ENCODE measurements at places on chromosomes 5 and 9.

GRCh38 chr9:124285903-124286291 lies 28.1 kb downstream of the NEK6 start:
- DNase-seq = peak; percentile 95

GRCh38 chr5:12883395-12883794 lies 979.1 kb upstream of the CTNND2 start:
- no peak for DNase-seq

GRCh38 chr5:7426284-7426683 lies 30.3 kb downstream of the ADCY2 start:
- DNase-seq = no peak

GRCh38 chr5:129244478-129244877 lies 149.9 kb downstream of the ISOC1 start:
- DNase-seq = peak; percentile 90

DNA sequence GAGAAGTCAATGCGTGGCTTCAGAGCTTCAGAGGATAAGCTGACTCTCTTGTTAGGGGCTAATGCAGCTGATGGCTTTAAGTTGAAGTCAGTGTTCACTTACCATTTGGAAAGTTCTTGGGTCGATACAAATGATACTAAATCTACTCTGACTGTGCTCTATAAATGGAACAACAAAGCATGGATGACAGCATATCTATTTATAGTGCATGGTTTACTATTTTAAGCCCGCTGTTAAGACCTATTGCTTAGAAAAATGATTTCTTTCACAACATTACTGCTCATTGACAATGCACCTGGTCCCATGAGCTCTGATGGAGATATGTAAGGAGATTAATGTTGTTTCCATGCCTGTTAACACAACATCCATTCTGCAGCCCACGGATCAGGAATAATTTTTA lies 435.7 kb downstream of the MAT2B start:
- DNase-seq = no peak

- no peak for DNase-seq
Measured at GRCh38 chr9:137058521-137059234, 4.8 kb upstream of the ENTPD2 start.

GRCh38 chr5:179907556-179908324 lies at the start of gene TBC1D9B:
Gene TBC1D9B, minus strand, starts transcription at chr5:179907897. Its CDS starts 76 bp downstream, at chr5:179907821.
- DNase-seq = peak; percentile 70

DNA sequence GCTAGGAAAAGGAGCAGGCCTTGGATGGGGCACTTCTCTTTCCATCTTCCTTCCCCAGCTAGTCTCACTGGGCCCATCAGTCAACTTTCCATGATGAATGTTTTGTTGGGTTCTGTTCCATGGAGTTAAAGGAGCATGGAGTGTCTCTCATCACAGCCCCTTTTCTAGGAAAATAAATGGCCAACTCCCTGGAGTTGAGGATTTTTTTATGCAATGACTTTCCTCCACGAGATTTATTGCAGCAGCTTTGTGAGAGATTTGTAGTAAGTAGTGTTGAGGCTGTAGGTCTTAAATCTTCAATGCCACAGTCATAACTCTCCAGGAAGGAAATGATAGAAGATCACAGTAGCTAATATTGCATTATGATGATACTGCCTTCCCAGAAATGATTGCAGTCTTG lies 45.6 kb upstream of the SLC44A1 start:
- no peak for DNase-seq

DNA sequence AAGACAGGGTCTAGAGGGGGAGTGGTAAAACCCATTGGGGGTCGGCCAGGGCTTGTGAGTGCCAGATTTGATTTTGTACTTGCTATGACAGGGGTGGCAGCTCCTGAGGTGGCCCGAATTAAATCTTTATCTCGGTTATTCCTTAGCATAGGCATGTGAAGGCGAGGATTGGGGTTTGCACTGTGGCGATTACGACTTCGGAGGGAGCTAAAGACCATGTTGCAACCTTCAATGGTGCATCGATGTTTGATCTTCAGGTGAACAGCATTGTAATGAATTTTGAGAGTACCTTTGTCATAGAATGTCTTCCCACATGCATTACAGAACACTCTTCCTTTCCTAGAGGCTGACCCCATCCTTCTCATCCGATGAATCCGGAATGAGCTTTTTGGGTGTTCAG lies 433.9 kb downstream of the BNC2 start:
- no peak for DNase-seq
